ENCODE measurements at places on chromosomes 5 and 9.

DNA sequence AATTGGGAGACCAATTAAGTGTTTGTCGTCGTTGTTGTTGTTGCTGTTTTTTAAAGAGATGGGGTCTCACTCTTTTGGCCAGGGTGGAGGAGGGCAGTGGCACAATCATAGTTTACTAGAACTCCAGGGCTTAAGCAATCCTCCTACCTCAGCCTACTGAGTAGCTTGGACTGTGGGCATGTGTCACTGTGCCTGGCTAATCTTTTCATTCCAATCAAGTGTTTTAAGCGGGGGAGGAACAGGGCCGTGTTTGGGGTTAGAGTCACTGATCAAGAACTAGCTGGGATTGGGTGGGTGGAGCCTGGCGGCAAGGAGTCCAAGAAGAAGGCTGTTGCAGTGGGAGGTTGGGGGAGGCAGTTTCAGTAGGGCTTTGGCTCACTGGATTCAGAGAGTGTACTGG lies 13.8 kb downstream of the SNX30 start:
- peak; percentile 91 for DNase-seq

DNA sequence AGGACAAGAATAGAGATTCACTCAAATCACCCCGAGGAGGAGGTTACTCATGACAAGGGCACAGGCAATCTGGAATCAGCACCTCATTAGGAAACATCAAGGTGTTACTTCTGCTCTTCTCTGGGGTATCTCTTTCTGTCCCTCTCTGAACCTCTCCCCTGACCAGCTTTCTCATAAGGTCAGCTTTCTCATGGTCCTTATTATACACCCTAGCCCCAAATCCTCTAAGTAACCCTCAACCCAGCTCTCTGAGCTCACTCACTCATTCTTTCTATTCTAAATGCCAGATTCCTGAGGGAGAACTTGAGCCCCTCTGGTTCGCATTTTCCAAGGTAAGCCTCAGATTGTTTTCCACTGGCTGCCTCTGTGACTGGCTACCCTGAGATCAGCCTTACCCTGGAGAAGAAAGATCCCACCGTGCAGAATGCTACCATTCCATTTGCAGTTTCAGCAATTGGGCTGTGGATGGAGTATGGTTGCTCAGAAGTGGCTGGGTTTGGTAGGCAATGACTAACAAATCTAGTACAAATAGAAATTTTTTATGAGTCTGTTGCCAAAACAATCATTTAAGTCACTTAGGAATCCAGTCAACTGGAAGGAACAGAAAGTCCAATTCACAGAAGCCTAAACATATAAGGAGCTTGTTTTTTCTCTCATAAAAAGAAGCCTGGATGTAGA lies 9.0 kb upstream of the TIMD4 start:
- no peak for DNase-seq

GRCh38 chr5:91312698-91313097 lies 70.4 kb downstream of the ARRDC3 start:
- no peak for DNase-seq

- no peak for DNase-seq
Measured at GRCh38 chr5:66739951-66740350, 143.8 kb downstream of the MAST4 start.

GRCh38 chr5:160787240-160787639 lies 64.8 kb downstream of the ATP10B start:
- DNase-seq = no peak

Measured in amniotic epithelial cell (primary cell).